ENCODE measurements at places on chromosomes 1 and 21.

GRCh38 chr1:164561007-164561406 is 2.0 kb downstream of the PBX1 start:
- DNase-seq = no peak

GRCh38 chr1:85276978-85277639 is 677 bp upstream of the BCL10 start:
- DNase-seq = no peak

DNA sequence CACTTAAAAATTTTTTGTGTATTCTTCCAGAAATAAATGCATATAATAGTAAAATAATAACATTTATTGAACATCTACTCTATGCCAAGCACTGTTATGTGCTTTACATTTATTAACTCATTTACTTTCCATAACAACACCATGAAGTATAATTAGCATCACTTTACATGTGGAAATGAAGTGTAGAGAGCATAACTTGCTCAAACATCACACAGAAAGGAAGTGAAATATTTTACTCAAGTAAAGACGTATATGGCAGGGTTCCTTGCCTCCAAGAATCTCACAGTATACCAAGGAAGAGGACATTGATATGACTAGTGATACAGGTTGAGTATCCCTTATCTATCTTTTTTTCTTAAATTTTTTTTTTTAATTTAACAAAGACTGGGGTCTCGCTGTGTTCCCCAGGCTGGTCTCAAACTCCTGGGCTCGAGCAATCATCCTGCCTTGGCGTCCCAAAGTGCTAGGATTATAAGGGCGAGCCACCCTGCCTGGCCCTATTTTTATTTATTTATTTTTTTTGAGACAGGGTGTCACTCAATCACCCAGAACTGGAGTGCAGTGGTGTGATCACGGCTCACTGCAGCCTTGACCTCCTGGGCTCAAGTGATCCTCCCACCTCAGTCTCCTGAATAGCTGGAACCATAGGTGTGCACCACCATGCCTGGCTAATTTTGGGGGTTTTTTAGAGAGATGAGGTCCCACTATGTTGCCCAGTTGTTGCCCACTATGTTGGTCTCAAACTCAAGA is 7.7 kb upstream of the CLIC4 start:
- DNase-seq = no peak

GRCh38 chr1:116324411-116324810 is 48.6 kb upstream of the ATP1A1 start:
- DNase-seq = no peak

- no peak for DNase-seq
Observed at GRCh38 chr1:121458291-121459048, 273.7 kb downstream of the SRGAP2C start.

DNA sequence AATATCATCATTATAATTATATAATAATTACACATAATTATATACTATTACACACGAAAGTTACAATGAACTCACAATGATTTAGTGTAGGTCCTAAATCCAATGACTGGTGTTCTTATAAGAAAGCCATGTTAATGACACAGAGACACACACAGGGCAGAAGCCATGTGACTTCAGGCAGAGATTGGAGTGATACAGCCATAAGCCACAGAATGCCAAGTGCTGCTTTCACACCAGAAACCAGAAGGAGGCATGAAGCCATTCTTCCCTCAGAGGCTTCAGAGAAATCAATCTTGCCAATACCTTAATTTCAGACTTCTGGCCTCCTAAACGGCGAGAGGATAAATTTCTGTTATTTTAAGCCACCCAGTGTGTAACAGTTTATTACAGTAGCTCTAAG is 147.4 kb upstream of the KRTAP19-8 start:
- DNase-seq = no peak

GRCh38 chr1:22334860-22335550 is 116.6 kb upstream of the ZBTB40 start:
- DNase-seq = no peak
